Hepatocyte (in vitro differentiated cells): ENCODE measurements at places on chromosomes 16 and 17.

- DNase-seq = no peak
Observed at GRCh38 chr17:62030264-62030663, 34.8 kb downstream of the MED13 start.

- DNase-seq = no peak
Observed at GRCh38 chr17:17485420-17485819, 8.6 kb downstream of the MED9 start.

GRCh38 chr16:65499566-65499965 lies 377.7 kb upstream of the CDH11 start:
- no peak for DNase-seq

- peak; percentile 78 for DNase-seq
Observed at GRCh38 chr16:381012-381788, 578 bp downstream of the PGAP6 start.

- no peak for DNase-seq
Observed at GRCh38 chr17:9880582-9880999, 24.5 kb downstream of the RCVRN start.

GRCh38 chr17:48649741-48650140 lies 23.6 kb upstream of the HOXB9 start:
- DNase-seq = no peak
